RWPE2 (cell line): ENCODE measurements at places on chromosomes 13 and 19.
A peak's percentile ranks its signal among the peaks of the same experiment; 100 is the strongest.

DNA sequence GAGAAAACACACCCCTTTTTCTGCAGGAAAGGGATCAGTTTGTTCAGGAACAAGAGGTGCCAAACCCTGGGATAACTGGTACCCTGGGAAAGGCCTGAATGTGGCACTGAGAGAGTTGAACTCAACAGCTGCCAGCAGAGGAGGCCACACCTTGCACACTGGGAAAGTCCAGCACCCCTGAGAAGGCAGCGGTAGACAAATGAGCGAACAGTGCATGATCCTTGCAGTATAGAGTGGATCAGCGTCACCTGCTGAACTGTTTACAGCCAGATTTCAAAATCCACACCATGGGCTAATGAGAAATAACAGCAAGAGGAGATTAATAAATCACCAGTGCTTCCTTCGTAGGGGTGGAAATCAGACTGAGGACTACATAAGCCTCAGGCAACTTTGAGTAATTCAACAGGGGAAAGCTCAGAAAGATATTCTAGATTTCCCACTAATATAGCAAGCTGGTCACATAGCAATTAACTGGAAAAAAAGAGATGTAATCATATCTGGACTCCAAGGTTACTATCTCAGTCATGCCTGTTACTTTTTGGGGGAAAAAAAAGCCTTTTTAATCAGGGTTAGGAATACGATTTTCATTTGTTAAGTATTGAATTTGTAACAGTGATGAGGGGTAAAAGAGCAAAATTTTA, 52.0 kb downstream of the DCT start:
- no peak for DNase-seq

DNA sequence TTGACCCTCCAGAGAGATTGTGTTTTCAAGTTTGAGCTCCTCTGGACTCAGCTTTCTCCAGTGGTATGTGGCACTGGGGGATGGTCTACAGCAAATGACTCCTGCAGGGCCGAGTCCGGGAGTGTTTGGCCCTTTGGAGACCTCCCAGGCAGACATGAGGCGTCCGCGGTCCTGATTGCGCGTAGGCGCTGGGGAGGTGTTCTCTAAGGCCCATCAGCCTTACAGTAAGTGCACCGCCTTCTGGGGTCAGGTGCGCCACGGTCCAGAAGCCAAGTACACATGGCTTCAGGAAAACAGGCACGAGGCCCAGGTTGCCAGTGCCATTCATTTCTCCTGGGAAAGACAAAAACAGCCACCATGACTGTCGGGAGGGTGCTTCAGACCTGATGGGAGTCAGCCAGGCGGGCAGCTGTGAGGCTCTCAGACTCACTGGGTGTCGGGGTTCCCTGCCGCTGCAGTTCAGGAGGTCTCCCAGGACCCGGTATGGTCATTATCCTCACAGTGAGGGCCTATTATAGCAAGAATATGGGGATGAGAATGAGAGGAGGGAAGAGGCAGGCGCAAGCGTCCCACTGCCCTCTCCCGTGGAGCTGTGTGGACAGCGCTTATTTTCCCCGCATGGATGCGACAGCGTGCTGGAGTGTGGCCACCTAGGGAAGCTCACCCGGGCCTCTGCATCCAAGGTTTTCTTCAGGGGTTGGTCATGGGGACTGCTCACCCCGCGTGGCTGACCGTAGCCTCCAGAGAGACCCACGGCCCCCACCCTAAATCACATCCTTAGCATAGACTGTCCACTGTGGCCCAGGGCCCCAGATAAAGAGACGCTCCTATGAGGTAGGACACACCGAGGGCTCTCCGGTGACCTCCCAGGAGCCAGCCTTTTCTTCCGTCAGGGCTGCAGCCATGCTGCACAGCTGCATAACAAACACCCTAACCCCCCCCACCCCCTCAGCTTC, 21.8 kb downstream of the CCDC8 start:
- DNase-seq, result peak; percentile 47

DNA sequence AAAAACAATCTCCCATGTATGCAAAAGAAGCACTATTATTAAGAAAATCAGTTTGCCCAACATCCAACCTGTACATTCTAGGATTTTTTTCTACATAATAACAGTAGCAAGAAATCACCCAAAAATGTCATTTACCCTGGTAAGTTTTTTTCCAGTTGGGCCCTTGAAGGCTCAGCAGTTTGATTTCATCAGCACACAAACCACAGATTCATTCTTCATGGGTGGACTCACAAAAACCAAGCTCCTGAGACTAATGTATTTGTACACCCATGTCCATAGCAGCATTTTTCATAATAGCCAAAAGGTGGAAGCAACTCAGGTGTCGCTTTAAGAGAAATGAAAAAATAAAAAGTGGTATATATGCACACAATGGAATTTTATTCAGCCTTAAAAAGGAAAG, 210.1 kb downstream of the TBC1D4 start:
- no peak for DNase-seq

DNA sequence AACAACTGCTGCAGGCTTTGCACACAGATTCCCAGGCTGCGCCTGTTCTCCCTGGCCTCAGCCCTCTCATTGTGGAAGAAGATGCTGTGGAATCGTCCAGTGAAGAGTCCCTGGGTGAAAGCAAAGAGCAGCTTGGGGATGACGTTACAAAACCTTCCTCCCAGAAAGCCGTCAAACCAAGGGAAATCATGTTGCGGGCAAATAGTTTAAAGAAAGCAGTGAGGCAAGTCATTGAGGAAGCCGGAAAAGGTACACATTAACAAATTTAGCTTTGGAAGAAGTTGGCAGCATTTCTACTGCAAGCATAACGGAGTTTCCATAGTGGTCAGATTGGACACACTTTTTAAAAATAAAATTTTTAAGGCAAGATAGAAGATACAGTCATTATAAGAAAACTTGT, 82.9 kb upstream of the AKAP11 start:
- DNase-seq, result no peak

- peak; percentile 77 for DNase-seq
These were observed at the start of gene ZBTB7A for GRCh38 chr19:4066682-4067395. ZBTB7A (minus strand) TSS chr19:4066899; CDS start chr19:4055232, 11,667 bp downstream.

GRCh38 chr19:4542896-4543841, 3.3 kb upstream of the LRG1 start:
- DNase-seq, result no peak

DNA sequence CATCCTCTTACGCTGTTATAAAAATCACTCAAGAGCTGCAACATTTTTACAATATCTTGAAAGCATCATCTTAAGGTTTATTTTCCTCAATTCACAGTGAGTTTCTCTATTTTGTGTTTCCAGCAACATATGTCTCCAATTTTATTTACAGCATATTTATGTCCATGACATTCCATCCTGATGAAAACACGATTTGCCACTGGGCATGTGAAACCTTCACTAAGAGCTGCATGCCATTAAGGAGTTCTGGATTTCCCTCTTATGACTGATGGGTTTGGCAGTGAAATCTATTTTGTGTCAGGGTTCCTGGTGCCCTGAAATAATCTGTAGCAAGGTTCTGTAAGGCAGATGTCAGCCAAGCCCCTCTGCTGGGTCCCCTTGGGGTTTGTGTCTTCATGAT, 527.6 kb upstream of the KLF12 start:
- DNase-seq, result no peak

DNA sequence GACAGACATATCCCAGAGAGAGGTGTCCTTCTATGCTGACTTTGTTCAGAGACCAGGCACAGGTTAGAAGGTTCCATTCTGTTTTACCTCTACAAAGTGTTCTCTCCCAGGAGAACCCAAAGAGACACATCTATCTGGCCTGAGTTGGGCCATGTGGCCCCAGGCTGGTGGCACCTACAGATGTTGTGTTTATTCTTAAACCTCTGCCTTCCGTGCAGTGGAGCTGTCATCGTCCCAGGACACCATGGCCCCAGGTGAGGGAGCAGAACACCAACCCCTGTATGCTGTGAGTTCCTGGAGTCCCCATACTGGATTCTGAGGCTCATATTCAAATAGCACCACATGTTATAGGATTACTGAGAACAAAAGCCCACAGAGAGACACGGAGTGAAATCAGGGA, 3.9 kb downstream of the KIR3DL3 start:
- no peak for DNase-seq

DNA sequence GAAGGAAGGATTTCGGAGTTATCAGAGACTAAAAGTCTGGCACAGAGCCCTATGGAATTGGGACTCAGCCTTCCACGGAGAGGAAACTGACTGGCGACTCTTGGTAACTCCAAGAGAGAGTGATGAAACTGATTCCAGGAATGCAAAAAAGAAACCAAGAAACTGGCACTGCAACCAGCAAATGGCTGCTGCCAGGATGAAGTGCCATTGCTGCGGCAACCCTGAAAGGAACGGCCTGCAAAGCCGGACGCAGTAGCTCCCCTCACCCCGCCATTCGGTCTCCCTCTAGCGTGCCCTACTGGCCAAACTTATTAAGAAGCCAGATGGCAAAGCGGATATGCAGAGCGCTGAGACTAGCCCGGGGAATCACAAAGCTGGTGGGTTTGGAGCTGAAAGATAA, 236.0 kb downstream of the PCDH9 start:
- peak; percentile 29 for DNase-seq

GRCh38 chr19:48446579-48446978, 796 bp downstream of the GRWD1 start:
- no peak for DNase-seq

GRCh38 chr13:21964686-21965085, 293.8 kb downstream of the FGF9 start:
- no peak for DNase-seq

- DNase-seq, result no peak
These were observed 40.6 kb upstream of the FAM216B start for GRCh38 chr13:42740753-42741152.

DNA sequence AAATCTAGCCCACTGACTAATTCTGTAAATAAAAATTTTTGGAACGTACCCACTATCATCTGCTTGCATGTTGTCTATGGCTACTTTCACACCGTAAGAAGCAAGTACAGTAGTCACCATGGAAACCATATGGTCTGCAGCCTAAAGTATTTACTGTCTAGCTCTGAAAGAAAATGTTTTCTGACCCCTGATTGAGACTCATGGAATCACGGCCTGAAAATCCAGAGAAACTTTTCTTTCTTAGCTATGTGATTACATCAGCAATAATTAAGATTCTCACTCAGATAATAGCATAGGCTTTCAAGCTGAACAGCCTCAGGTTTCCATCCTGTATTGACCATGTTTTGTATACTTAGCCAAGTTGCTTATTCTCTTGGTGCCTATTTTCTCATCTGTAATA, 264.6 kb downstream of the NHLRC3 start:
- no peak for DNase-seq

- no peak for DNase-seq
These were observed at the start of gene SLC6A16 for GRCh38 chr19:49324801-49325576. SLC6A16 (minus strand) TSS chr19:49325191; CDS start chr19:49311347, 13,844 bp downstream.

DNA sequence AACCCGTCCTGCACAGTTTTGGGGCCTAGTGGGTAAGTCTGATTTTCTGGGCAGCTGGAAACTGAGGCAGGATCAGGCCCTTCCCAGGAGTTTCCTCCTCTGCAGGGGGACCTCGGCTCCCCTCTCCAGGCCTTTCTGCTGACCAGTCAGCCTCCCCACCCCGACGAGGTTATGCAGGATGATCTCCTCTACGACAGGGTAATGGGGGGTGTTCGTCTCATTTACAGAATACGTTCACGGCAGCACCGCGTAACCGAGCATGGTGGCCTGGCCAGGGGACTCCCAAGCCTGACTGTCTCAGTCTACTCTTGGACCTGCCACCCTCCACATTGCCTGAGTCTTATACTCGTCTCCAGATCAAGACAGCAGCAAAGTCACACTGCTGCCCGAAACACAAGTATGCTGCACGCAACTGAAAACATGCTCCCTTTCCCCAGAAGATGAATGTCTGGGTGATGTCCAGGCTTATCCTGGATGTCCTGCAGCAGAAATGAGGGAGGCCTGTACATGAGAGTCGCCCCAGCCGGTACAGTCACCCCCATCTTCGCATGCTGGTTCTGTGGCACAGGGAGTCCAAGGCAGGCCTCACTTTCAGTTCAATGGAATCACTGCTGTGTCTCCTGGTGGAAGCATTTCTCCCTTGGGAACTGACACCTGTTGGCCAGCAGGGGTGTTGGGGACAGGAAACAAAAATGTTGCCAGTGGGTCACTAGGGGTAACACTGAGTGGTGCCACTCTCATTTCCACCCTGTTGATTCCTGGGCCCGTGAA, 120.8 kb downstream of the SOX1 start:
- no peak for DNase-seq

DNA sequence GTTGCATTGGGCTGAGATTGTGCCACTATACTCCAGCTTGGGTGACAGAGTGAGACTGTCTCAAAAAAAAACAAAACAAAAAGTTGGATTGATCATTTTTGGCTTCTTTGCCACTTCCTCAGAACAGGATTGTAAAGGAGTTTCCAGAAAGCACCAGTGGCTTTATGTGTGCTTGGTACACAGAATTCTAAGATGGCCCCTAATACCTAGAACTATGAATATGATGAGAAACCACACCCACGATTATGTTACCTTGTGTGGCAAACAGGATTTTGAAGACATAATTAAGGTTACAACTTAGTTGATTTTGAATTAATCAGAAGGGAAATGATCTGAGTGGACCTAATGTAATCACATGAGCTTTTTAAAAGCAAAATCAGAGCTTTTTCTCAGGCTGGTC, 26.5 kb downstream of the CEACAM1 start:
- no peak for DNase-seq

GRCh38 chr19:50025794-50026549, at the start of gene ZNF473:
ZNF473 (plus strand) TSS chr19:50026005; CDS start chr19:50031083, 5,078 bp downstream.
- peak; percentile 93 for DNase-seq

GRCh38 chr19:34066007-34066643, 106.2 kb upstream of the LSM14A start:
- no peak for DNase-seq

- no peak for DNase-seq
These were observed 1.2 kb downstream of the DAZAP1 start for GRCh38 chr19:1408300-1409203.

DNA sequence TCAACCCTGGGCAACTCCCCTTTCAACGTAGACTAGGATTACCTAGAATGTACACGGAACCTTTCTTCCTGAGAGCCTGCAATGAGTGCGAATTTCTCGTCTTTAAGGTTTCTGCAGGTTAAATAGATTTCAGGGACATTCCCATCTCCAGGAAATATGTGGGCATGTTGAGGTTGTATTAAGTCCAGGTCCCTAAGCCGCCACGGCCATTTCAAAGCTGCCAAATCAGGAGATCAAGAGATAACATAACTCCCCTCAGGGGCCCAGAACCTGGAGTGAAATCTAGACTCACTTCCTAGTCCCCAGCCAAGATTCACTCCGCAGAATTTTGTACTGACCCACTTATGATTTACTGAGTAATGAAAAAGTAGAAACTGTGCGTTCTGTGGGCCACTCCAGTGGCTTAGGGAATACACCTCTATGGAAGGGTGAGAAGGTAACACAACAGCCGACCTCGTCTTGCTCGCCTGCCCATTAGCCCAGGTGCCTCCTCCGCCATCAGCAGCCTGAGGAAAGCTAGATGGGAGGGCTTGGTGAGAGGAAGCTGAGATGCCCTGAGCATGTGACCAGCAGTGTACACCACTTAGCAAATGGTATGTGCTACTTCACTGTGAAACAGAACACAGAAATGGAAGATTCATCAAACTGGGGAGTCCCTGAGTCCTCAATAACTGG, 98.5 kb upstream of the SOX1 start:
- DNase-seq, result no peak

- DNase-seq, result no peak
These were observed 859 bp downstream of the ZNF568 start for GRCh38 chr19:36916991-36917390.
